HCT116 (cell line): ENCODE measurements at places on chromosomes 11 and 22.

GRCh38 chr11:129412494-129412893, 36.8 kb downstream of the BARX2 start:
- no peak for DNase-seq

- no peak for DNase-seq
These were observed 25.2 kb downstream of the OR51E2 start for GRCh38 chr11:4672470-4672869.

- no peak for DNase-seq
These were observed 76.2 kb upstream of the TOP3B start for GRCh38 chr22:22058633-22059290.

- DNase-seq, result no peak
These were observed 54.6 kb downstream of the HIRA start for GRCh38 chr22:19376971-19377370.

- DNase-seq, result no peak
These were observed 4.9 kb downstream of the DENND5A start for GRCh38 chr11:9259981-9260837.

GRCh38 chr11:73350908-73351636, 25.1 kb upstream of the RELT start:
- peak; percentile 41 for DNase-seq

DNA sequence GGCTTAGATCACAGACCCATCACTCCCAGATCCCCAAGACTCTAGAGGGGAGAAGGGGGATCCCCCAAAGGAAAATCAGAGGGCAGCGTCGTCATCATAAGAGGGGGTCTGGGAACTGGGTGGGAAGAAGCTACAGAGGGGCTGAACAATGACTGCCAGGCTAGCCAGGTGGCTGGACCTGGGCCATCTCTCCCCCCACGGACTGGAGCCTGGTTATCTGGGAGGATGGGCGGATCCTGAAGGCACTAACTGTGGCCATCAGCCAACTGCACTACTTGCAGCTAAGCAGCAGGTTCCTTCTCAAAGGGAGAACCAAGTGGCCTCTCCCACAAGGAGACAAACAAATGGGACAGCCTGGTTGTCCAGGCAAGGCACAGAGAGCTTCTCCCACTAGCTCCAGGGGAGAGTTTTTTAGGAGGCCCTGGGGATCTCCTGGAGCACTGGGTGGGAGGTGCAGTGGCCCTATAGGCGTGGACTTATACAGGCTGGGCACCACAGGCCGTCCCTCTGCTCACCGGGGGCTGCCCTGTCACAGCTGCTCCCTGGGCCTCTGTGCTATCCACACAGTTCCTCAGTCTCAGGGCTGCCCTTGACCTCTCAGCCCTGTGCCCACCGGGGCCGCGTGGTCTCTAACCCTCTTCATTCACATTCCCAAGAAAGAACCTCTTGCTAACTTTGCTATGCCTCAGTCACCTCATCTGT, 15.4 kb downstream of the P2RY6 start:
- no peak for DNase-seq

- DNase-seq, result no peak
These were observed 34.4 kb downstream of the BRD1 start for GRCh38 chr22:49793296-49793695.

GRCh38 chr11:43979571-43980219, 37.3 kb downstream of the C11orf96 start:
- DNase-seq, result no peak

- no peak for DNase-seq
These were observed 5.2 kb upstream of the PLET1 start for GRCh38 chr11:112265659-112266409.

- no peak for DNase-seq
These were observed 63.7 kb downstream of the RAB30 start for GRCh38 chr11:83007909-83008580.

GRCh38 chr11:65435981-65436411, 13.4 kb downstream of the NEAT1 start:
- DNase-seq, result no peak

DNA sequence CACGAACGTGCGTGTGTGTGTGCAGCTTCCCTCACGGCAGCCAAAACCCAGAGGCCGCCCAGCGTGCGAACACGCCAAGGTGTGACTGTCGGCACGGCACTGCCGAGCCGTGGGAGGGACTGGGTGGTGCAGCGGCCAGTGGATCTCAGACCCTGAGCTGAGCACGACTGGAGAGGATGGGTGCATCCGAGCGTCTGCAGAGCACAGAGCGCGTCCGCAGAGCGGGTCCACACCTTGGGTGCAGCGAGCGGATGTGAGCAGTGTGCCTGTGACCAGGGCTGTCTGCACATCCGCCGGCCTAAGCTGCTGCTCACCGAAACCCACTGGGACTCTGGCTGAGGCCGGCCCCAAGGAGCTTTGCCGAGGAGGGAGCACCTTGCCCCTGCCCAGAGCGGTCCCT, 22.7 kb downstream of the PTDSS2 start:
- no peak for DNase-seq

DNA sequence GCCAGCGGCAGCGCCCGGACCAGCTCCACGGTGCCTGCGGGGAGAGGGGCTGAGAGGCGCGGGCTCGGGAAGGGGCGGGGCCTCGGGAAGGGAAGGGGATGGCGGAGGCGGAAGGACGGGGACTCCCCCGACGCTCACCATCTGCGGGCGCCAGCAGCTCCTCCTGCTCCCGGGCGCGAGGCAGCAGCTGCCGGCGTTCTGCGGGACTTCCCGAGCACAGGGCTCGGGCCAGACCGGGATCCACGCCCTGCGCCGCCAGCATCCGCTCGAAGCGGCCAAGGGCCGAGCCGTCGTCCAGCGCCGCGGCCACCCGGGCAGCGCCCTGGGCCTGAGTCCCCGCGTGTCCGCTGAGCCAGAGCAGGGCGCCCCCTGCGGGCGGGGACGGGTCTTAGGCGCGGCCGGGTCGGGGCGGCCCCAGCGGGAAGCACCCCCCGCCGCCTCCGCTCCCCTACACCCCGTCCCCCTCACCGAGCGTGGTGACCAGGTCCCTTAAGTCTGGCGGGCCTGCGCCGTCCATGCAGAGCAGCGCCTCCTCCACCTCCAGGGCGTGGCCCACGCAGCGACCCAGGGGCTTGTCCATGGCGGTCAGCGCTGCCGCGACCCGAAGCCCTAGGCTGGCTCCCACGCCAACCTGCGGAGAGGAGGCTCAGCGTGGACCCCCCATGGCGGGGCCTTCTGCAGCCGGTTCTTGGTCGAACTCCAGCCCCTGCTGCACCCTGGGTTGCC, 873 bp upstream of the SCO2 start:
- DNase-seq, result no peak

DNA sequence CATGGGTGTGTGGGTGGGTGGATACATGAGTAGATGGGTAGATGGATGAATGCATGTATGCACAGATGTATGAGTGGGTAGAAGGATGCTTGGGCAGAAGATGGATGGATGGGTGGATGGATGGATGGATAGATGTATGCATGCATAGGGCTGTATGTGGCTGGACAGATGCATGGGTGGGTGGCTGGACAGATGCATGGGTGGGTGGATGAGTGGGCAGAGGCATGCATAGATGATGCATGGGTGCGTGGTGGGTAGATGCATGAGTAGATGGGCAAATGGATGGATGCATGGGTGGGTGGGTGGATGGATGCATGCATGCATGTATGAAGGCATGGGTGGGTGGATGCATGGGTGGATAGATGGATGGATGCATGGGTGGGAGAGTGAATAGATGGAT, 6.8 kb upstream of the CD248 start:
- no peak for DNase-seq

DNA sequence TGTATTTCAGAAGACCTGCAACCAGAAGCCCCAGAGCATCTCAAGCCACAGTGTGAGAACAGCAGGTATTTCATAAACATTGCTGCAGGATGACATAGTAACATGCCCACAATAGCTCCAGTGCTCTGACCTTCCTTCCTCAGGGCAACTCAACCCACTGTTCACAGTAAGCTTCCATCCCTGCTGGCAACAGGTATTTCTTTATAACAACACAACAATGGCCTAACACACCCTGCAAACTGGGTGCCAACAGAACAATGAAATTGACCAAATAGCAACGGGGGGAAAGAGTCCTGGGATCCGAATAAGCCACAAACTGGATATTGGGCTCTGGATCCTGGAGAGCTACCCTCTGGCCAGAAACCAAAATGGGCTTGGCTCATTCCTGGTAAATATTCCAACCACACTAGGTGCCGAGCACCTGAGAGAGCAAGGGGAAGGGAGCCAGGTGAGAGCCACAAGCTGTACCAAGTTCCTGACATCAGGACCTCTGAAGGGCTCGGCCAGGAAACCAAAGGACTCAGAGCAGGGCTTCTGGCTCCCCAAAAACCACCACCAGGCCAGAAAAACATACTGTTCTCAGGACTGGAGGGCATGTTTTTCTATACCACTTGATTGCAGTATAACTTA, 99.5 kb downstream of the MICAL3 start:
- no peak for DNase-seq

- DNase-seq, result no peak
These were observed 78.3 kb downstream of the MICAL2 start for GRCh38 chr11:12188548-12189317.
